ENCODE measurements at places on chromosomes 3 and 15. TPM values are rescaled to one million over a fixed set of nuclear protein-coding genes. Genes with fewer than 3 reads are reported as not detected.

The ZBTB38 gene
- total RNA-seq, result 186 TPM

The GOLGA6L9 gene
- total RNA-seq, result 4.1 TPM

The TRPC1 gene
- 15.2 TPM for total RNA-seq

The CEMIP gene
- 0.14 TPM for total RNA-seq

The HTR3E gene
- total RNA-seq, result not detected

The GATM gene
- total RNA-seq, result 0.54 TPM

The GRAMD2A gene
- 0.93 TPM for total RNA-seq

The LCTL gene
- not detected for total RNA-seq

The ECE2 gene
- not detected for total RNA-seq

The STRIT1 gene
- not detected for total RNA-seq

The HDC gene
- not detected for total RNA-seq

The CLDN18 gene
- not detected for total RNA-seq

The UMPS gene
- 49.3 TPM for total RNA-seq

The KNG1 gene
- total RNA-seq, result not detected

The C15orf62 gene
- 0.52 TPM for total RNA-seq

The SPRED1 gene
- total RNA-seq, result 26.4 TPM

The CTXN2 gene
- total RNA-seq, result not detected

The PLSCR4 gene
- 4.4 TPM for total RNA-seq

The SEC62 gene
- 62.1 TPM for total RNA-seq

The SLC35G2 gene
- total RNA-seq, result 7.6 TPM

The ETV5 gene
- 93.0 TPM for total RNA-seq

The NT5DC2 gene
- 28.9 TPM for total RNA-seq

The B3GNT5 gene
- total RNA-seq, result 104 TPM

The TIMP4 gene
- not detected for total RNA-seq

The FGF7 gene
- 0.05 TPM for total RNA-seq

The CLRN1 gene
- not detected for total RNA-seq

The AGBL1 gene
- not detected for total RNA-seq

The WDR82 gene
- total RNA-seq, result 62.5 TPM

The MYO1E gene
- 121 TPM for total RNA-seq

The CD200R1L gene
- total RNA-seq, result not detected

The SCN11A gene
- 0.05 TPM for total RNA-seq

The GMNC gene
- total RNA-seq, result not detected

The IL20RB gene
- total RNA-seq, result 163 TPM

The SELENOK gene
- 66.4 TPM for total RNA-seq

The ITIH1 gene
- total RNA-seq, result not detected

The TRH gene
- total RNA-seq, result not detected

The IQCF6 gene
- not detected for total RNA-seq

The ISG20 gene
- 20.0 TPM for total RNA-seq

The CFAP91 gene
- not detected for total RNA-seq

The PLA2G4E gene
- total RNA-seq, result 0.12 TPM

The SYNM gene
- total RNA-seq, result 0.12 TPM

The MASP1 gene
- not detected for total RNA-seq

The GPR156 gene
- total RNA-seq, result 1.0 TPM

The RTP1 gene
- not detected for total RNA-seq

The SLC4A7 gene
- 37.2 TPM for total RNA-seq
